ENCODE measurements at places on chromosomes 12 and 14.

DNA sequence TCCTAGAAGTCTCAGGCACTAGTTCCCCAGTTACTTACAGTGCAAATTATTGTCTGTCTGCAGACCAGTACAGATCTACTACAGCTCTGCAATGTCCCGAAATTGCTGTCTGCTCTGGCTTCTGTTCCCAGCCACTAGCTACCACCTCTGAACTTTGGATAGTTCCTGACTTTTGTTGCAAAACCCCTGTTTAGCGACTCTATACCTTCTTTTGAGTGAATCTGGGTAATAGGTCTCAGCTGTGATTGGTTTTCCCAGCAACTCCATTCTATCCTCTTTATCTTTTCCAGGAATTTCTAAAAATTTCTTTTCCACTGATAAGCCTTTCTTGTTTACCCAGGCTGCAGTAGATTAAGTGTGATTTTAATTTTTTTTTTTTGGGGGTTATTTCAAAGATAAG, 16.8 kb downstream of the KCNJ8 start:
- DNase-seq, result no peak

GRCh38 chr14:102795060-102795925, 18.0 kb downstream of the TRAF3 start:
- peak; percentile 18 for DNase-seq

GRCh38 chr12:86721713-86722397, 465.7 kb upstream of the MGAT4C start:
- DNase-seq, result no peak

GRCh38 chr14:39474416-39474911, 42.2 kb upstream of the FBXO33 start:
- DNase-seq, result no peak

DNA sequence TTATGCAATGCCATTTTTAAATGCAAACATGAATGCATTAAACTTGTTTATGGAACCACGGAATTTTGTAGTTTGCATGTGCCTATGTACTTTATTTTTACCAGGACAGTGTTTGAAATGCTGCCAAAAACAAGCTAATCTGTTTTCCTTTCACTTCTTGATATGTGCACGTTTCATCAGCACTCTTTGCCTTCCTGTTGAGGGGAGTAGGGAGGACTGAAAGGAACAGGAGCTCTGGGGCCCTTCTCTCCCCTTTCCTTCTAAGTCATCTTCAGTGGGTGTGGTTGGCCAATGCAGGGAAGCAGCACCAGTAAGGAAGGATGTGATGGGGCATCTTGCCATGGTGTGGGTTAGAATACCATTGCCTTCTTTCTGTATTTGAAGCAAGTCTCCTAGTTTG, 12.1 kb upstream of the PPP4R4 start:
- no peak for DNase-seq

DNA sequence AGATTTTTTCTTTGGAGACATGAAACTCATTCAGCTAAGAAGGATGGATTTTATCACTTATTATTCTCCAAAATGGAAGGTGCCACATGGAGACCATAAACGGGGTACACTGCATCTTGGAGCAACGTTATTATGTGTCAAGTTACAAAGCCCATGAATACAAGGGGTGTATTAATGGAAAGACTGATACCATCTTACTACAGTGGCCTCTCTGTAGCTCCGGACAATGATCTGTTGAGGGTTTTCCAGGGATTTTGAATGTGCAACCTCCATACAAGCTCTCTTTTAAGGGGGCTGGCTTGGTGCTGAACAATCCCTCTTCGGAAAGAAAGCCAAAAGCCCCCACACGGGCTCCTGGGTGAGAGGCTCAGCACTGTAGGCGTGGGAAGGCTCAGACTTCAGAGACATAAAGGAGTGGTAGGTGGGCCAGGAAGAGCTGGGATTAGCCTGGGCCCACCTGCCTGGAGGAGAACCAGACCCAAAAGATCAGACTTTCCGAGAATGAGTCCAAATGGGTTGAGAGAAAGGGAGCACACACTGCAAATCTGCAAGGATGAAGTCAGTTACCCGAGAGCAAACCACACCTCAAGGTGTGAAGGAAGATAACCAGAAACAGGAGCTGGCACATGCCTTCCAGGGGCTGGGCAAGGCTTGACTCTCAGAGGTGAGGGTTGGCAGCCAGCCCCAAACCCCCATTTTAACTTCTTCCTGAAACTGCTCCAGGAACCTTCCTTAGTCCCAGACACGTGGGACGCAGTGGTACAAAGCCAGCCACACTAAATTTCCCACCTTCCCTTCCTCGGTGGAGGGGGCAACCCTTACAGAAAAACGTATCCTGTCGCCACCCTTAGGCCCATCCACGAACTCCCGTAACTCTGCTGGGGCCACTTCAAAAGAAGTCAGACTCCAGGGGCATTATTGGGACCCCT, 1.5 kb downstream of the VPS37B start:
- DNase-seq, result no peak

GRCh38 chr14:99480917-99481744, at the start of gene CCNK:
TSS of gene CCNK (plus strand) at chr14:99481409. CDS start at chr14:99492678, 11,269 bp downstream.
- peak; percentile 100 for DNase-seq

DNA sequence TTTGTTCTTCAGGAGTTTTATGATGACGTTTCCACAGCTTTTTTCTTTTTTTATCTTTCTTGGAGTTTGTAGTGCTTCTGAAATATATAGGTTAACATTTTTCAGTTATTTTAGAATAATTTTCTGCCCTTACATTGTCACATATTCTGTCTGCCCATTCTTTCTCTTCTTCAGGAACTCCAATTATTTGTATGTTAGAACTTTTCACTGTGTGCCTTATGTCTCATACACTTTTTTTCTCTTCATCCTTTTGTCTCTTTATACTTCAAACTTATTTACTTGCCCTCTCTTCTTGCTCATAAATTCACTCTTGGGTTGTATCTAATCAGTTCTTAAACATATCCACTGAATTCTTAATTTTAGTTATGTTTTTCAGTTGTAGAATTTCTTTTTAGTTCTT, 105.3 kb downstream of the ARID2 start:
- DNase-seq, result no peak

DNA sequence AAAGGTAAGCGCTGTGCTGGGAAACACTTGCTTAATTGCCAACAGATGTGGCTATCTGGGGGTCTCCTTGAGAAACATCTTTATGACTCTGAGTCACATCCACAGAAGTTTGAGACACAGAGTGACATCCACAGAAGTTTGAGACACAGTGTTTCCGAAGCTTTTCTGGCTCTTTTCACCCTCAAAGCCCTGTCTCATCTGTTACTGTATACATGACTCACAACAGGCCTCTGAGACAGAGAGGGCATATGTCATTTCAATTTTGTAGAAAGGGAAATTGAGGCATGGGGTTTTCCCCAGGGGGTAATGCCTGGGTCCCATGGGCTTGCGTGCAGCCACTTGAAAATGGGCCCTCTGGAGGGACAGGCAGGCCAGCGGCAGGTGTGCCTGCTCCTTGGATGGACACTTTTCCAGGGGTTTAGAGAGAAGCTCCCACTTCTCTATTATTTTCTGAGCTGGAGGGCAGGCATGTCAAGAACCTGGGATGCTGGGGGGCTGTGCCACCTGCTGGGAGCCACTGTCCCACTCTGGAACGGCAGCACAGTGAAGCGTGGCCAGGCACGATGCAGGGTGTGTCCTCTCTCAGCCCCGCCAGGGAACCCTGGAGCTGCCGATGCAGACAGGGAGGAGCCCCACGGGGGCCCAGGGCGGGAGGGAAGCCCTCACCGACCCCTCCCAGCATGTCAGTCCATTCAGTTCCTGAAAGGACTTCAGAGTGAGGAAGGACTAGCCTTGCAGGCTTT, 111.3 kb upstream of the FKBP4 start:
- DNase-seq, result no peak

GRCh38 chr12:2054091-2055018, 1.6 kb downstream of the CACNA1C start:
- DNase-seq, result no peak

DNA sequence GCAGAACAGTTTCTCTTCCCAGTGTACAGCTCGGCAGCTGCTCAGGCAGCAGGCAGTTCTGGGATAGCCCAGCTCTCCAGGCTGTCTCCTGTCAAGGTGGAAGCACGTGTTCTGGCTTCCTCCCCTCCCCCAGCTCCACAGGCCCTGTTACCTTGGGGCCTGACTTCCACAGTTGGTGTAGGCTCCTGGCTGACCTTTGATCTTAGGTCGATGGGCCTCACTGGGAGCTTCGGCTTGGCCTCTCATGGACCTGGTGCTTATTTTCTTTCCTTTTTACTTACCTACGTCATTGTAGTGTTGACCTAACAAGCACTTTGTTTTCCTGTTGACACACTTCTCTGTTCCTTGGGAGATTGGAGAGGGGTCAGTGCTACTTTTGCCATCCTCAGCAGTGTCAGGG, 17.0 kb downstream of the DLST start:
- no peak for DNase-seq

GRCh38 chr12:69430942-69431590, 39.1 kb upstream of the FRS2 start:
- no peak for DNase-seq

DNA sequence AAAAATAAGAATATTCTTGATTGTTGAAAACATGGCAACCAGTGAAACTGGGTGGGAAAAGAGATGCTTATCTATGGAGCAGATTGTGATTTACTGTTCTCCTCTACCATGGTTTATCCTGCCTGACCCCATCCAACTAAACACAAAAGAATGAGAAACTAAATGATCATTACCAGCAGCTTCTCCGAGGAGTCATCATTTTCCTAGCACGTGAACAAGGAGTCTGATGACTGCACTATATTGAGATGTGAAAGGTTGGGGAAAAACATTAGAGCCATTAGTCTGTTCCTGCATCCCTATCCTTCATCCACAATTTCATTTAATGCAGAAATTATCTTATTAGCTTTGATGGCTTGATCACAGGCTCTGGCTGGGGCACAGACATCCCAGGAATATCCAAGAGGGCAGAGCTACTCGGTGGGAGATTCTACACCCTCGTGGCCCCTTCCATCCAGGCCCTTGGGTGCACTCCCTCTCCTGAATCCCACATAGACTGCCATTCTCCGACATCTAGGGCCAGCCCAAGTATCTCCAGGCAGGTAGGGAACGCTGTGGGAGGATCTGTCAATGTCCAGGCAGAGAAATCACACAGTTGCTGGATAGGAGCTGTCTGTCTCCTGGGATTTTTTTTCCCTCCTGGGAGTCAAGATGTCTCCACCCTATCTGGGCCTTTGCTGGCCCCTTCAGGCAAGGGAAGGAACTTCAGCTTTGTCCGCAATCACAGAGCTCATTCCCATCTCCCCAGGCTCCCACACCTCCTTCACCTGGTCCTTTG, 43.3 kb upstream of the DHRS4 start:
- no peak for DNase-seq

DNA sequence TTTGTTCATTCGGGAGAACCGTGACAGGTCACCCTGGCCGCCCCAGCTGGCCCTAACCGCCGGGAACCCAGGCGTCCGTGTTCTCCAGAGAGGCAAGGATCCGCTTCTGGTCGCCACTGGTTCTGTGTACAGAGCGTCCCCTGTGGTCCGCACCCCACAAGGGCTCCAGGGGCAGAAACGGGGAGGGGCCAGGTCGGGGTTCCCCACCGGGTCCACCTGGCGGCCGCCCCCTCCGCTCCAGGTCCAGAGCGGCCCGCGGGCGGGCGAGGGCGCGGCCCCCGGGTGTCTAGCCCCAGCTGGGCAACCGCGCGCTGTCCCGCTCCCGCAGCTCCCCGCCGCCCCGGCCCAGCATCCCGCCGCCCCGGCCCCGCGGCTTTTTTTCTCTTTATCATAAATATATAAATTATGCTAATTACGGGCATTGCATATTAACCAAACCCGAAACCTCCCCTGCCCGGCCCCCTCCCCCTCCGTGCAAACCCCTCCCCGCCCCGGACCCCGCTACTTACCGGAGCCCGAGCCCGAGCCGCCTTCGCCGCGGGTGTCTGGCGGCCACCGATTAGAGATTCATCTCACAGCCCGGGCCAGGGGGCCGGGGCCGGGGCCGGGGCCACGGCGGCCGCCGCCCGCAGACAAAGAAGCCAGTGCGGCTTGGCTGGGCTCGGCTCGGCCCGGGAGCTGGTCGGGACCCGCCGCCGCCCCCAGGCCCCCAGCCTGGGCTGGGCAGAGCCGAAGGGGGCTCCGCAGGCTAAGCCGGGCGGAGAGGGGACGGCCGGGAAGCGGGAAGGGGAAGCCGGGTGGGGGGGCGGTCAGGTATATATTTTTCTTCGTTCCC, 512 bp downstream of the POU6F1 start:
- peak; percentile 11 for DNase-seq

DNA sequence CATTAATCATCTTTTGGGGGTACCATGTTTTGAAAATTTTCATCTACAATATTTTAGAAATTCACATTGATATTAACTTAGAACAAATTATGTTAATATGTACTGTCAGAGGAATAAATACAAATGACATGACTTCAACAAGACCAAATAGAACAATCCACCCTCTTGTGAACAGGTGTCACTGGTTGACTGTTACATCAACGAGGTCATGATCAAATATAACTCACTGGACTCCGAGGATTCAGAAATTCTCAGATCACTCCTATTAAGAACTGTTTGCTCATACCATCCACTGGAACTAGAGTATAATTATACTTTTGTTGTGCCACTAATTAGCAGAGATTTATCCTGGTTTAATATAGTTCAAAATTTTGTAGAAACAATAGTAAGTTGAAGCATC, 318.8 kb downstream of the PRKD1 start:
- no peak for DNase-seq

- DNase-seq, result peak; percentile 73
These were observed 1.4 kb upstream of the SLC2A13 start for GRCh38 chr12:40107098-40107802.

DNA sequence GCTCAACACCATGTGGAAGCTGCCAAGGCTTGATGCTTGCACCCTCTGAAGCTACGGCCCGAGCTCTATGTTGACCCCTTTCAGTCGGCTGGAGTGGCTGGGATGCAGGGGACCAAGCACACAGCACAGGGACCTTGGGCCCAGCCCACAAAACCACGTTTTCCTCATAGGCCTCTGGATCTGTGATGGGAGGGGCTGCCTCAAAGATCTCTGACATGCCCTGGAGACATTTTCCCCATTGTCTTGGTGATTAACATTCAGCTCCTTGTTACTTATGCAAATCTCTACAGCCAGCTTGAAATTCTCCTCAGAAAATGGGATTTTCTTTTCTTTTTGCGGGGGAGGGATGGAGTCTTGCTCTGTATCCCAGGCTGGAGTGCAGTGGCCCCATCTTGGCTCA, 46.3 kb downstream of the MON2 start:
- DNase-seq, result no peak

DNA sequence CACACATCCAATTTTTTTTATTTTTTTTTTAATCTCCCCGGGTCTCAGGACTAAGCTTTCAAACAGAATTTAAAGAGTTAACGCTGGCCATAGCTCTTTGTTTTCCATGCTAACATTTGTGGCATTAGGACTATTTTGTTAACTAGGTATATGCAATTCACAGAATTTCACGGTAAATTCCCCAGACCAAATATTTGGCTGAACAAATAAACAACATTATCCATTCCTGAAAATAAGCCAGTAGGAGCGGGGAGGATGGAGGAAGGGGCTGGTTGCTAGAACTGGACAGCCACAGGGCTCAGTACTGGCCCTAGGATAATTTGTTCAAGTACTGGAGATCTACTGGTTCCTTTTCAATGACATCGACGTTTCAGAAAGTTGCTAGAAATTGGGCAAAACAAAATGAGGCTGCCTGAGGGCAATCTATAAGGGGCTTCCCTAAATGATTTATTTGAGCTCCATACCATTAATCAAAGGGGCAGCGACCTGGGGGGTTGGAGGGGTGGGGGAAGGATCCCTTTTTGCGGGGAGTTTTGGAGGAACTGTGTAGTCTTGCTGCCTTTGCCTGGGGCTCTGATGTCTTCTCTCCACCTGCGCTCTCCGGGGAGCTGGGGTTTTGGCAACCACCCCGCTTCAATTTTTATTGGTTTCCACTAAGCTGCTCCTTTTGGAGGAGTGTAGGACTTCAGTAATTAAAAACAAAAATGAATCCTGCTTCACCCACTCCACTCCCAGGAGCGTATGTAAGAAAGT, 9.0 kb downstream of the BMP4 start:
- DNase-seq, result no peak

All from stimulated activated CD4-positive, alpha-beta T cell treated with anti-CD3 and anti-CD28 coated beads, TNF-alpha, amount 100 ng/mL, for 4 hours (primary cell).